EH (cell line): ENCODE measurements at places on chromosomes 6 and 20.

DNA sequence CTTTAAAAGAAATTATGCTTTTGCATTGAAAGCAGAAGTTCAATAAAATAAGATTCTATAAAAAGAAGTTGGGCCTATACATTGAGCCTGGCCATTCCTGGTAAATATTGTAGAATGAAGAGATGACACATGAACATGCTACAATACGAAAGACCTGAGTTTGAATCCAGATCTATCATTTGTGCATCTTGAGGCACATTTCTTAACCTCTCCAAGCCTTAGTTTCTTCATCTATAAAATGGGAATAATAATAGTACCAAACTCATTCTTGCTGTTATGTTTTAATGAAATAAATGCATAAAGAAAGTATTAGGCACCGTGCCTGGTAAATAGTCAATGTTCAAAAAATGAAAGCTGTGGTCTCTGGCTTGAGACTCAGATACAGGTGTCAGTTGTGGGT, 76.9 kb upstream of the PHACTR2 start:
- no peak for DNase-seq

- DNase-seq, result no peak
Observed at GRCh38 chr20:53040693-53041589, 68.8 kb downstream of the TSHZ2 start.

- DNase-seq, result no peak
Observed at GRCh38 chr6:82785206-82785605, 280.4 kb downstream of the UBE3D start.

DNA sequence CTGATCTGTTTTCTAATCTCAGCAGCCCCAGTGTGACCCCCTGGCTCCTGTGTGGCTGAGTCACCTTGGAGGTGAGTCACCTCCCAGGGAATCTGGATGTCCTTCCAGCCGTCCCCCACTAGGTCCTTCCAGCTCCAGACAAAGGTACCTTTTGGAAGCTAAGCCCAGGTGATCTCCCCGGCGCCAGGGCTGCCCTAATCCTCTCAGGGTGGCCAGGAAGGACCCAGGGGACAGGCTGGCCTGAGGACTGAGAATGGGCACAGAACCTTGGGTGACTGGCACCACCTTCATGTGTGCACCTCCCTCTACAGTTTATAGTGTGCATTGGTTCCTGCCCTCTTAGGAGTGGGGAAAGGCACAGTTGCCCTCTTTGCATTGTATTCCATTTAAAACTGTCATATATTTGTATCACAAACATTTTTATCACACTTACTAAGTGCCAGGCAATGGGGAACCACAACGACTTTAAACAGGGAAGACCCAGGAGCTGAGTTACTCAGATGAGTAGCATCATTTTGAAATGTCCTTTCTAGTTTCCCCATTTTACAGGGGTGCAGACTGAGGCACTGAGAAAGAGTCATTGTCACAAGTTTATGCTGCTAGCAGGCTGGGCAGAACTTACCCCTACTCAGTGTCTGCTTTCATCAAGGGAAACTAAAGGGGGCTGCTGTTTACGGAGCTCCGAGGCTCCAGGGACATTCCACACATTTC, 2.6 kb upstream of the BPIFB4 start:
- DNase-seq, result no peak

DNA sequence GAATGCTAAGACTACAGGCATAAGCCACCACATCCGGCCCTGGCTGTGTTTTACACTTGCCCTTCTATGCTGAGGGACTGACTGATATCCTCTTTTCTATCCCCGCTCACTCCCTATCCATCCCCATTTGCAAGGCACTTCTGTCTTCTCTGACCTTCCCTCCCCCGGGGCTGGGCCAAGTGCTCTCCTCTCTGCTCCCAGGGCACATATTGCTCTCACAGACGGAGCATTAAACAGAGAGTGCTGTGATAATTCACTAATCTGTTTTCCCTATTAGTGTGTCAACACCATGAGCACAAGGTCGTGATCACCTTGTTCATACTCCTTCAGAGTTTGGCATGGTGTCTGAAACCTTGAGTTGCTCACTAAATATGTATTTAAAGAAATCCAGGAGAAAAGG, 9.0 kb upstream of the SLC2A12 start:
- no peak for DNase-seq

- no peak for DNase-seq
Observed at GRCh38 chr6:136171231-136171630, 78.9 kb downstream of the MTFR2 start.

DNA sequence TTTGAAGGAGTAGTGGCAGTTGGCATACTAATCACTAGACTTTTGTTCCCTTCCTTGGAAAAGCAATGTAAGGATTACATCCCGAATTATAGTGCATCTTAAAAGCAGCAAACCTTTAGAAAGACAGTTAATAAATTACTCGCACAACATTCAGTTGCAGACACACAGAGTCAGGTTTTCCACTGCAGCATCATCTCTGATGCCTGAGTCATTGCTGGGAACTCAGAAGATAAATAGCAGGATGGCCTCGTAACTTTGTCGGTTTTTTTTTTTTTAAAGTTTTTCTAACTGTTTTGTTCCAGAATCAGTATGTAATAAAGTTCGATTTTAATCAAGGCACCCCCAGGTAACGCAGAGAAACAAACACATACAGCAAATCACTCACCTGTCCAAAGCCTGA, 34.3 kb downstream of the GJA10 start:
- peak; percentile 51 for DNase-seq

DNA sequence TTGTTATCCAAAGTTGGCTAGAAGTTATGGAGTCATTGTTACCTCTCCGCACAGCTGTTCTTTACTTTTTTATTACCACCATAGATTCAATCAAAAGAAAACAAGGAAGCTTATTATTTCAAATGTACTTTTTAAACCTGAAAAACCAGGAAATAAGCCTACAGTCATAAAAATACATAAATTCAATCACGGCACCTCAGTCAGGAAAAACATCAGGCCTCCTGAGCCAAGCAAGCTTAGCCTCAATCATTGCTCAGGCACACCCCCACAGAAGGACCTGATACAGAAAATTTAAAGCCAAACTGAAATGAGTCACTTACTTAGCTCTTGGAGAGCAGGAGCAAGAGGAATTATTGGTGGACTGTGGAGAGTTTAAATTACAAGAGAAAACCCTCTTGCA, 44.3 kb downstream of the MARCKS start:
- DNase-seq, result peak; percentile 47
